Activated naive CD4-positive, alpha-beta T cell (primary cell): ENCODE measurements at places on chromosomes 4 and X.

DNA sequence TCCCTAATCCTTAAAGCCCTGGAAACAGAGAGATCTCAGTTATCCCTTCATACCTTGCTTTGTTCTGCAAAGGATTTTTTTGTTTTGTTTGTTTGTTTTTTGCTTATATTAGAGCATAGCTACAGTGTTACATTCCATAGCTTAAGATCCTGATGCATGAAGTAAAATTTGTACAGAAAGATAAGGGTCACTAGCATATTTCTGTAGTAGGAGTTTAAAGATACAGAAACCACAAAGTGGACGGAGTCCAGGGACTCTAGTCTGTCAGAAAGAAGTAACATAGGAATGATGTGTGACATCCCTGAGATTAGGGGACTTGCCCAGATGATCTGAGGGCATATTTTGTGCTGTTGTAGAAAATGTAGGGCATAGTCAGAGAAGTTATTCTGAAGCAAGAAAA lies 151.9 kb upstream of the PLAC1 start:
- DNase-seq = no peak

DNA sequence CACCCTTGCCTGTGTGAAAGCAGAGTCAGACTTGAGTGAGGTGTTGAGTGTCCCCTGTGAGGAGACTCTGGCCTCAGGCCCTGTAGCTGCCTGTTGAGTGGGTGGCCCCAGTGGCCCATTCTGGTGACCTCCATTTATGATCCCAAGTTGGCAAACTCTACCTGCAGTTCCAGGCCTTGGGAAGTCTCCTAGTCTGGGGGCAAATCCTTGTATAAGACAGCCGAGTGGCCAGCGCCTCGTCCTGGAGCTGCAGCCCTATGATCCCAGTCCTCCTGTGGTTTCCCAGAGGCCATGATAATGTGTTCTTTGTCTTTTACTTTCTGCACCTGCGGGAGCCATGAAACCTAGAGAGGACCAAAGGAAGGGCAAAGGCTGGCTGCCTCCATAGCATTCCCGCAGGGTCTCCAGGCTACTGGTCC lies 58.7 kb downstream of the NBDY start:
- no peak for DNase-seq

DNA sequence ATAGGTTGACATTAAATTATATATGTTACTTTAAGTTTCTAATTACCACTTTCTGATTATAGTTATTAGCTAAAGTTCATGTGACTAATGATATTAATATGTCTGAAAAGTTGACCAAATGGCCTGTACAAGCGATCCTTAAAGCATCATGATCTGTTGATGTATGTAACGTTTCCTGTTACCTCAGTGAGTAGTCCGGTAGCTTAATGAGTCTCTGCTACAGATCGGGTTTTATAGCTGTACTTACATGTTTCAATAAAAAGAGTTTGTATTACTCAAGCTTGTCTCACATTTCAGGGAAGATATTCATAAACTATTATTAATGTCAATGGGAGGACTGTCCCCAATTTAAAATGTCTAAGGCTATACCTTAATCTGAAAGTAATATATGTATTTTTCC lies 246.3 kb downstream of the PPP3CA start:
- DNase-seq = no peak

DNA sequence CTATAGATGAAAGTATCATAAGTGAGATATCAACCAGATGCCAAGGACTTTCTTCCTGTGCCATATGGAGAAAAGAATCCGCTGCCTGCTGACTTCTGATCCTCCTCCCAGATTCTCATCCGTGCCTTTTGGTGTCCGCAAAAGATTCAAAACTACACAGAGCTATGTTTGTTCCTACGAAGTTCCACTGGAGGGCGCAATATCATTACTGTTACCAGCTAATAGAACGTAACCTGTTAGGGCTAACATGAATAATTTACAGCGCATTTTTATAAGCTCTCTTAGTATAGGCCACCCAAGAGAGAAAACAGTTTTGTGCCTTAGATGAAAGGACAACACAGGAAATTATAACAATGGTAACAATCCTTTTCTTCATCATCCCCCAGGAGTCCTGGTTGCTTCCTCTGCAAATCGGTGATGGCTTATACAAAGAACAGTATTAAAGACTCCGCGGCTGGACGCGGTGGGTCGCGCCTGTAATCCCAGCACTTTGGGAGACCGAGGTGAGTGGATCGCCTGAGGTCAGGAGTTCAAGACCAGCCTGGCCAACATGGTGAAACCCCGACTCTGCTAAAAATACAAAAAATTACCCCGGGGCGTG lies 22.8 kb upstream of the CENPVL3 start:
- no peak for DNase-seq

DNA sequence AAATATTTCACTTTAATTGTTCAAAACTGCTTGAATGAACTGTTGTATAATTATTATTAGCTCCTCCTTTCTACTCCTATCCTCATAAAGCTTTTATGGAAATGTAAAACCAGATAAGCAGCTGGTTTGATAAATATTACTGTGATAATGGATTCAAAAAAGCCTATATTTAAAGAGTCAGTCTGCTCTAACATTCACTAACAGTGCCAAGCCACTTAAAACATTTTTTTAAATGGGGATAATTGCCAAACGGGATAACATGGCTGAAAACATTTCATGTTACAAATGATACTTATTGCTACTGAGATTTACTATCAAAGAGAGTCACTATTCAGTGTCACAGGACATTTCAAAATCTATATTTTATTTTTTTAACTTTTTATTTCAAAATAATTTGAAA lies 17.4 kb downstream of the ARHGAP24 start:
- DNase-seq = no peak

GRCh38 chr4:113331811-113332210 lies 282.4 kb downstream of the ANK2 start:
- DNase-seq = no peak

DNA sequence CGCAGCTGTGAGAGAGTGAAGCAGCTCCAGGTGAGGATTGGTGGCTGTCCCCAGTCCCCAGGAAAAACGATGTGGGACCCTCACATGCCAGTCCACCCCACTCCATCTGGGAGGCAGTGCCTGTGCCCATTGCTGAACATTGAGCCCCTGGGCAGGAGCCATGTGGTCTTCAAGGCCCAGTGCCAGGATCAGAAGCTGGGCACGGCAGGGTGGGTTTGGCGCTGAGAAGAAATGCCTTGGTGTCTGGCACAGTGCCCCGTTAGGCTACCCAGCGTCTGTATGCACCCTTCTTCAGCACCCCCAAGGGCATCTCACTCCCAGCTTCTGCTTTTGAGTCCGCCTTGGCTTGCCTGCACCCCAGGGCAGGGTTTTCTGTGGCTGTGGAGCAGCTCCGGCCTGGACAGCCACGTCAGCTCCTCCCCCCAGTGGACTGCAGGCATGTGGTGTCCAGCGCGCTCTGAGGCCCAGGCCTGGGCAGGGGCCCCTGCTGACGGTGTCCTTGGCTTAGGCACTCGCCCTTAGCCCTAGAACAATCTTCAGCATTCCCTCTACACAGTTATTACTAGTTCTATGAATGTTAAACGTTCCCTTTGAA lies 28.6 kb downstream of the RGS12 start:
- no peak for DNase-seq

DNA sequence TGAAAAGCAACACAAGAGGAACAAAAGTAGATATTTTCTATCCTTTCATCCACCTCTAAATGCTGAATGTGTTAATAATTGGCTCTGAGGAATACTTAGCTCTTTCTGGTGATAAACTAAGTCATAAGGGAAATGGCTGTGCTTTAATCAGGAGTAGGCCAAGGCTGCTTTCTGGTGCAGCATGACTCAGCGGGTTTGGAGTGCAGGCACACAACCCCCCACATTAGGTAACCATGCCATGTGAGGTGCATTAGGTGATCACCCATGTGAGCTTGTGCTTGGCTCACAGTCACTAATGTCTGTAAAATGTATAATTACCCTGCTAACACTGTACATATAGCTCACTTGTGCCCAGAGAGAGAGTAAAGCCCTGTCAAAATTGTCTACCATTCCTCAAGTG lies 57.2 kb downstream of the USP38 start:
- DNase-seq = no peak

DNA sequence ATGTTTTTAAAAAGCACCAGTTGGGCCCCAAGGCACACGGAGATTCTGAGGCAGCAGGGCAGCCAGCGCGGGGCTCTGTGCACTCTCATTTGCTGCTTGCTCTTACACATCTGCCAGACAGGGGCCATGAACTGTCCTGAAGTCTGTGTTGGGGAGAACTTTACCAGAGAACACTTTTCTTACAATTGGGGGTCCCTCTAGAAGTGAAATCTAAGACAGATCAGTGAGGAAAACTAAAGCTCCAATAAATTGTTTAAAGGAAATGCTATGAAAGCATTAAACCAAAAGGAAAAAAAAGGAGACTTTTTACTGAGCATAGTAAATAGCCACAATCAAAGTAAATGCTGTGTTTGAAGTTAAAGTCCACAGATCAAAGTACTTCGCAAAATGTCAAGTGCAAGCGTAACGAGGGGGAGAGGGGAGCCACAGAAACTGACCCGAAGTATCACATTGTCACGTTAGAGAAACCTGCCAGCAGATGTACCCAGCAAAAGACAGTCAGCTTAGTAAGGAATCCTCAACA lies 37.8 kb downstream of the SORBS2 start:
- DNase-seq = no peak

DNA sequence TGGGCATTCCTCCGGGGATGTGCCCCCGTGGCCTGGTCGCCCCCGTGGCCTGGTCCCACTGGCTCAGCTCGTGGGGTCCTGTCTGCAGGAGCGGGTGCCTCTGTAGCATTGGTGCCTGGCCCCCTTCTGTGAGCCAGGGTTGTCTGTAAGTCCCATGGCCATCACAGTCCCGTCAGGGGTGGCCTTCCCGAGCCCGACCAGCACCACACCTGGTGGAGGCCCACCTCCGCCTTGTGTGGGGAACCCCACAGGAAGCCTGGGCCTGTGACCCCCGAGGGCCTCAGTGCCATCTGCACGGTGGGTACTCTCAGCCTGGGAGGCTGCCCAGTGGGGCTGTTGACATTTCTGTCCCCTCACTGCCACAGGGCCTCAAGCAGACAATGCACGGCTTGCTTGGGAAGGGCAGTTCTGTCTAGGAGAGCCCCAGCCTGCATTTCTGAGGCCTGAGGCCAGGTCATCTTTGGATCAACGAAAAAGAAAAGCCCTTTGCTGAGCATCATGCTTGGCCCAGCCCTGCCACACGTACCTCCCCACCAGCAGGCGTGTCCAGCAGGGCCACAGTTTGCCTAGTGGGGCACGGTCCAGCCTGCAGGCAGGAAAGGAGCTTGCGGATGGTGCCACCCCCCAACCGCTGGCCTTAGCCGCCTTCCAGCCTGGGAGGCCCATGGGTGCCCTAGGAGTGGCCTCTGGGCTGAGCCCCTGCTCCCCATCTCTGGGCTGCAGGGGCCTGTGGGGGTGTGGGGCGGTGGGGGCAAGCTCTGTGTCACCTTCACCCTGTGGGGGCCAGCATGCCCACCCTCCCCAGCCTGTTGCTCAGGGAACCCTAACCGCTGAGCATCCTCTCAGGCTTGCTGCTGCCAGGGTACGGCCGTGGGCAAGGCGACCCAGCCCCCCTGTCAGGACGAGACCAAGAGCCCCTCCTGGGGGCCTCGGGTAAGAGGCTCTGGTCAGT lies 23.2 kb downstream of the NKX1-1 start:
- DNase-seq = no peak

GRCh38 chr4:126051689-126052424 lies 737.1 kb downstream of the FAT4 start:
- DNase-seq = no peak

- no peak for DNase-seq
Measured at GRCh38 chr4:127870688-127871087, 10.0 kb upstream of the PLK4 start.

- no peak for DNase-seq
Measured at GRCh38 chr4:53015681-53016080, 153.6 kb downstream of the RASL11B start.

DNA sequence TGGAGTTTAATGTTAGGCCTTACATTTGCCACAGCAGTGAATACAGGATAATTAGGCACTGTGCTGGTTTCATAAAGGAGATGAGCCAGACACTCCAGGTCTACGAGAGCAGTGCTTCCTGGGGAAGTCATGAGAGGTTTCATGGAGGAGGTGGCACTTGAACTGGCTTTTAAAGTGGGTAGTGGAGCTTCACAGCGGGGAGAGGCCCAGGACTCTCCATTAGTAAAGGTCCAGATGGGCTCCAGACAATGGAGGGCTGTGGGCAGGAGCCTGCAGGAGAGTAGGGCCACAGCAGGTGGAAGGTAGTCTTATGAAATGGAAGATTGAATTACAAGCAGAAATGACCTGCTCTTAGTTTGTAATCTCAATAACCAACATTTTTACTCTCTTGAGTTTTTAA lies 29.0 kb downstream of the CLDN22 start:
- DNase-seq = no peak

DNA sequence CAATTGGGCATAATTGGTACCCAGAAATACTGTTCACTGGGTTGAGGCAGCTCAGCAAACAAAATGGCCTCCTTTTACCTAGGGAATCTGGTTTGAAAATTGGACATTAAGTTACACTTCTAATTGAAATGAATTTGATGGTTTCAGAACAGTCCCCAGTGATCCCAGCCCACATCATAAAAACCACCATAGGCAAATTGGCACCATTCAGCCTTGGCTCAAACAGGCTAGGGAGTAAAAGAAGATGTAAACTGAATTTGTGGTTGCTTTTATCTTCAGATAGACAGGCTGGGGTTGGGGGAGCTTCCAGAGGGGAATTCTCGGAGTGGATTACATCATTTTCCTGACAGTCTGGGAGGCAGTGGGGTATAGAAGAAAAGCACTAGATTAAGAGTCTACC lies 576.5 kb downstream of the MID1IP1 start:
- no peak for DNase-seq

DNA sequence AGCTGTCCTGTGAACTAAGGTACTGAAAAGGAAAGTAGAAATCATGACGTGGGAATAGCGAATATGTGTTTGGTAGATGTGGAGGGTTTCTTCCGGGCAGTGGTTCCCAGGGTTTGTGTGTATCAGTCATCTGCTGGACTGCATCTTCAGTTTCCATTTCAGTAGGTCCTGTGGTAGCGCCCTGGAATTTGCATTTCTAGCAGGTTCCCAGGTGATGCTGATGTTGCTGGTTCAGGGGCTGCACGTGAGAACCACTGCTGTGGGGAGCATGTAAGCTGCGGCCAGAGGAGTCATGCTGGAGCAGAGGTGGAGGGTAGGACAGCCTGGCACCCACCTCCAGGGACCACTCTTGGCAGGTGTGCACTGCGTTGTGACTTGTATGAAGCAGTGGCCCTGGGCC lies 47.1 kb downstream of the ARHGAP10 start:
- no peak for DNase-seq

GRCh38 chr4:3271131-3271530 lies 21.7 kb upstream of the RGS12 start:
- DNase-seq = no peak

- DNase-seq = no peak
Measured at GRCh38 chr4:3384771-3385710, 56.7 kb upstream of the HGFAC start.

DNA sequence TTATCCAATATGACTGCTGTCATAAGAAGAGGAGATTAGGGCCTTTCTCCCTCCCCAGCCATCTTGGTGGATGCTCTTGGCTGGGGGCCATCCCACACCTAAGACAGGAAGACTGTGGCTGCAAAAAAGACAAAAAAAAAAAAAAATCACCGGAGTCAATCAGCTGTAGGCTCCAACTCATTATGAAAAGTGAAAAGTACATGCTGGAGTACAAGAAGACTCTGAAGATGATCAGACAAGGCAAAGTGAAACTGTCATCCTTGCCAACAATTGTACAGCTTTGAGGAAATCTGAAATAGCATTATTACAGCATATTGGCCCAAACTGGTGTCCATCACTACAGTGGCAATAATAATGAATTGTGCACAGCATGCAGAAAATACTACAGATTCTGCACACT lies 5.2 kb downstream of the EGFL6 start:
- DNase-seq = no peak
